ENCODE measurements at places on chromosomes 11 and 22.

DNA sequence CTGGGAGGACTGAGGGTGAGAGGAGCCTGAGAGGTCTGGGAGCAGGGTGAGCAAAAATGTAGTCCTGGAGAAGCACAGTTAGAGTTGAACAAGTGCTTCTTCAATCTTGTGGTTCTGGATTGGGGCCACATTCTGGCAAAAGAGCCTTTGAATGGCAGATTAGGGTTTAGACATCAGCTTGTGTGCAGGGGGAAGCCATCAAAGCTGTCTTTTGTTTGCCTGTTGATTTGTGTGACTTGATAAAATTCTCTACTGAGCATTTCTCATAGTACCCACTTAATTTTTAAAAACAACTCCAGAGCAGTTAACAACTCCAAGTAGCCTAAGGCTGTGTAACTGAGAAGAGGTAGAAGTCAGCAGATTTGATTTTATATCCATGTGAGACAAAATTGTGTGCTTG is 166.2 kb downstream of the FAT3 start:
- no peak for DNase-seq

- DNase-seq, result no peak
Measured at GRCh38 chr11:110303414-110303826, 7.0 kb upstream of the RDX start.

DNA sequence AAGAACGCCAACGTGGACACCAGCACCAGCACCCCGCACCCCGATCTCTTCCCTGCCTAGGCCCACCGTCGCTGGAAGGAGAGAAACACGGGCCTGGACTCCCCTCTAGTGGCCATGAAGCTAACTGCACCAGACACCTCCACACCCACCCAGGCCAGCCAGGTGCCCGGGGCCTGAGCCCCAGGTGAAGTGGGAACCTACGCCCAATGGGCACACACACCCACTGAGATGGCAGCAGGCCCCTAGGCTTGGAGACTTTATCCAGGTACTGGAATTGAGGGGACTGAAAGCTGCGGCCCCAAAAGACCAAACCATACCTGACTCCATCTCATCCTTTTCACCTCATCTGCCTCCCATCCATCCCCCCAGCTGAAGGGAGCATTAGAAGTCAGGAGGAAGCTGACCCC is 81.0 kb downstream of the BUD13 start:
- DNase-seq, result peak; percentile 22

DNA sequence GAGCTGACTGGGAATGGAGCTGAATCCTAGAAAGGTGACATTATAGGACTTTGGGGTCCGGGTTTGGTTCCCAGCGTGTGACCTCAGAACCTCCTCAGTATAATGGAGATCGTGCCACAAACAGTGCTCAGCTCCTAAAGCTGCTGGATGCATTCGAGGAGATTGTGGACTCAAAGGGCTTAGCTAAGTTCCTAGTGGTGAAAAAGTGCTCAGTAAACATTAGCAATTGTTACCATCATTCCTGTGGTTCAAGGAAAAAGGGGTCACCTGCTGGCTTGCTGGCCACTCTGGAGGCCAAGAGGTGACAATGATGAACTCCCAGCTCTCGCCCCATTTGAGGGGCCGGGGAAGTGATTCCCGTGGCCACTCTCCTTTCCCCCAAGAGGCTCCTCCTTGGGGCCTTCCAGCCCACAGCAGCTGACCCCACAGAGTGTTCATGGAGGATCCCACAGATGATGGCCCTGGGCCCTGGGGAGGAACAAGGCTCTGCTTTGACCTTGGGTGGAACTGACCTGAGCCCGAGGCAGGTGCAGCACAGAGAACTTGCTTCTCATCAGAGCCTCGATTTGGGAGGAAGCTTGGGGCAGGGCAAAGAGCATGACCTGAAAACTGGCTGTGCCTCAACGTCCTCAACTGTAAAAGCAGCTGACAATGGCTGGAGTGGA is 40.1 kb downstream of the TRIM29 start:
- DNase-seq, result no peak

DNA sequence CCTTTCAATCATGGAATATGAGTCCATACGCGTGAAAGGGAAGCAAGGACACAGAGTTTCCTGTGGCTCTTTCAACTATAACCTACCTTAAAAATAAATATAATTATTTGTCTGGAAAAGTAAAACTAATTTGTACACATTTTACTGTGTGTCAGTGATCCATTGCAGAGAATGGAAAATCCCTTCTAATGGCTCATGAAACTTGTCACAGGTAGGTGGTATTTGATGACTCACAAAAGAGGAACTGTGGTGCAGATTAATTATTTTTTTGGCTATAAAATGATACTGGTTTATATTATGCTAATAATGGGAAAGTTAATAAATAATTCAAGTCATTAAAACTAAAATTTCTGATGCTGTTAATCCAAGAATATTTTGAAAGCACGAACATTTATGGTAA is 792.2 kb downstream of the METTL15 start:
- DNase-seq, result no peak

- DNase-seq, result no peak
Measured at GRCh38 chr11:15918212-15918611, 438.1 kb downstream of the SOX6 start.

DNA sequence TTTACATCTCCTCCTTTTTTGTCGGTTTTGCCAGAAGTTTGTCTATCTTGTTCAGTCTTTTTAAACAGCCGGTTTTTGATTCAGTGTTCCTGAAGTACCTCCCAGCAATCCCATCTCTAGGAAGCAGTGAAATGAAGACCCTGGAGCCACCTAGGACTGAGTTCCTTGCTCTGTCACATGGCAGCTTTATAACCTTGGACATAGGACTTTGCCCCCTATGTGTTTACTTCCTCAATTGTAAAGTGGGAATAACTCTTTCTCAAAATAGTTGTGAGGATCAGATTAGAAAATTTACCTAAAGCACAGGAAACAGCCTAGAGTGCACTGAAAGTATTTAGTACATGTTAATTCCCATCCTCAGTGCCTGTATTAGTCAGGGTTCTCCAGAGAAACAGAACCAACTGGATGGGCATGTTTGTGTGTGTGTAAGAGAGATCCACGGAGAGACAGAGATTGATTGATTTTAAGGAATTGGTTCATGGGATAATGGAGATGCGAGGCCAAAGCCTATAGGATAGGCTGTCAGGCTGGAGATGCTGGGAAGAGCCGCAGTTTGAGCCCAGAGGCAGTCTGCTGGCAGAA is 20.0 kb downstream of the FAM83F start:
- DNase-seq, result no peak

GRCh38 chr22:46107753-46108563 is 42.4 kb upstream of the PPARA start:
- DNase-seq, result no peak

- DNase-seq, result no peak
Measured at GRCh38 chr11:102724904-102725500, at the start of gene MMP8. MMP8 (minus strand) TSS chr11:102724954; CDS start chr11:102724855, 99 bp downstream.

DNA sequence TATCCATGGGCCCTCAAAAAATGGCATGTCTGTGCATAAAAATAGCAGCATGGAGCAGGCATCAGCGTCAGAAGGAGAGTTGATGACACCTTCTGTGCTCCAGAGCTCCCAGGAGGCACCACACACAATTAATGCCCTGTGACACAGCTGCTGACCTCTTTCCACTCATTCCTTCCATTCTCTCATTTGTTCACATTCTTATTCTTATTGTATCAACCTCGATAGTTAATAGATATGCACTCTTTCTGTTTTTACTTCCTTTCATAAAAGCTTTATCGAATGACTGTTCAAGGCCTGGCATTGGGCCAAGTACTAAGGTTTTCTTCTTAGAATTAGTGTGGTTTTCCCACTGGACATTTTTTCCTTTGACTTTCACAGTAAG is 266.0 kb upstream of the MTNR1B start:
- no peak for DNase-seq
